ENCODE measurements at places on chromosomes 2 and 18.
A peak's percentile ranks its signal among the peaks of the same experiment; 100 is the strongest.

GRCh38 chr2:157438863-157439823 lies 4.7 kb downstream of the CYTIP start:
- DNase-seq, result no peak

DNA sequence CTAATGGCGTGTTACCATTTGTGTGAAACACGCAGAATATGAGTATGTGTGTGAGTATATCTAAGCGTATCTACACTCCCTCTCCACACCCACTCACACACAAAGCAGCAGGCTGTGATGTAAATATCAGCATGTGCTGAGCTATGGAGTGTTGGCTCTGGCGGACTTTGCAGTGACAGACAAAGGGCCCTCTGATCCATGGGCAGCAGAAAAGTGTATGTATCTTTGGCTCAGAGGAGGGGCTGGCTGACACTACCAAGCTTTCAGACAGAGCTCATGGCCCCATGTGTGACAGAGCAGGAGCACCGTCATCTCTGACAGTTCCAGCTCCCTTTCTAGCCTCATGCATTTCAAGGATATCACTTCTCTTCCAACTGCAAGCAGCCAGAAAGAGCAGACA lies 57.2 kb upstream of the ASB18 start:
- no peak for DNase-seq

- DNase-seq, result no peak
Measured at GRCh38 chr18:78494204-78495085, 485.2 kb upstream of the SALL3 start.

DNA sequence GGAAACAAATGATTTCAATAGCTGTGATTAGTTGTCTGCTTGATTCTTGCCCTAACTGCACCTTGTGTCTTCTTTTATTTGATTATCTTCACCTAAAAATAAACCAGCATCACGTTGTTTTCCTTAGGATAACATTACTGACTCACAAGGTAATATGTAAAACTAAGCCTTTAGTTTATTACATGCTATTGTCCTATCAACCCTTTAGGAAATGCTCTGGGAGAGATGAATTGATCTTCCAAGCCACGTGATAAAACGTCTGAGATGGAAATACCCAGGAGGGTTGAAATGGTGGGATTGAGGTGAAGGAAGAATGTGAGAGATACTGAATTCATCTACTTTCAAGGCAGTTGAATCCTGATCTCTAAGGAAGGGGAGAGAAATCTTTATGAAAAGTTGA lies 34.5 kb upstream of the TMEM178A start:
- no peak for DNase-seq

- DNase-seq, result no peak
Measured at GRCh38 chr2:10208736-10209135, 86.2 kb downstream of the RRM2 start.

DNA sequence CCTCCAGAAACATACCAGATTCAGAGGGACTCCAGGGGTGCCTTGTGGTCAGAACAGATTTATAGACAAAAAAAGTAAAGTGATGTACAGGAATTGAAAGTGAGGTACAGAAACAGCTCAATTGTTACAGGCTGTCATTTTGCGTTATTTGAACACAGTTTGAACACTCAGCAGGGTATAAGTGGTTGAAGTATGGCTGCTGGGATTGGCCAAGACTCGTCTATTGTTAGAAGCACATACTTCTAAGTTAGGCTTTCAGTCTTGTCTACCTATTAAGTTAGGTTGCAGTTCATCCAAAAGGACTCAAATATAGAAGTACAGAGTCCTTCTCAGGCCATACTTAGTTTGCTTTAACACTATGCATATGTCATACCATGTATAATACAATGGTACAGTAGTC lies 21.0 kb upstream of the GRB14 start:
- DNase-seq, result no peak

GRCh38 chr2:70516596-70516995 lies 37.0 kb downstream of the TGFA start:
- DNase-seq, result no peak

DNA sequence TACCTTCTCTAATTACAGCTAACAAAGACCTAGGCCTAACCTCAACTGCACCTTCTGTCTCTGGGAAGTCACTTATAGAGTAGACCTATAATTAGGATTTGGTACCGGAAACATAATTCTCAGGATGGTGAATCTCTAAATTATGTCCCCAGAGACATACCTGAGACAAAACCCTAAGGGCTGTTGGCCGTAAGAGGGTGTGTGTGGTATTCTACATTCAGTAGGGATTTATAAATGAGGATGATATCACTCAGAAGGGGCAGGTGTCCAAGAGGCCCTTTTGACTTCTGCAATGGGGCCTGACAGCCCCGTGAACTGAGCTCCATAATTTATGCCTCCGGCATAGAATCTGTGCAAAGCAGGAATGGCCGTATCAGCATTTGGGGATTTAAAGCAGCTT lies 13.5 kb upstream of the DARS1 start:
- DNase-seq, result no peak

- no peak for DNase-seq
Measured at GRCh38 chr2:128469875-128470274, 151.2 kb upstream of the HS6ST1 start.

GRCh38 chr2:96305091-96305978 lies at the start of gene SNRNP200:
Gene SNRNP200 (minus strand): TSS chr2:96305546. CDS start chr2:96305437, 109 bp downstream.
- DNase-seq, result peak; percentile 84

- no peak for DNase-seq
Measured at GRCh38 chr18:24500766-24501165, 40.3 kb downstream of the HRH4 start.

All from activated B cell treated with CpG ODN at 0.5 μM for 24 hours (primary cell).